D341Med (cell line): ENCODE measurements at places on chromosomes 16 and 17.

DNA sequence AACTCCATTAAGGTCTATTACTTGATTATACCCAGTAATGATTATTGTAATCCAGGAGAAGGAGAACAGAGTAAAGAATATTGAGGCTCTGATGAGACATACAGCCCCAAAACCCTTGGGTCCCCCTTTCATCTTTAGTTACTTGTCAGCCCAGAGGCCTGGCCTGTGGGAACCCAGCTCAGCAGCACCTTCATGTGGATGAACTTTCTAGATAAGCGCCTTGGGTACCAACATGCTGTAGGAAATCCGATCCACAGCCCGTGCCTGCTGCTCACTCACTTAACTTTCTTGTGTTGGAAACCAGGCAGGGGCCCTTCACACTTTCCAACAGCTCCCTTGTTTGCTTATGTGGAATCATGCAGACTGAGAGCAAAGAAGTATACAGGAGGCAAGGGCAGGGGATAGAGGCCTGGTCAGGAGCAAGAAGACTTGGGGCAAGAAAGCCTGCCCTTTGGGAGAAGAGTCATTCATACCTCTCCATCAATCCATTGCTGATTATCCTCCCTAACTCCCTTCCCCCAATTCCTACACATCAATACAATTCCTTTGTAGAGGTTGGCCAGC is 64.0 kb upstream of the SOX9 start:
- no peak for DNase-seq

GRCh38 chr17:31310260-31310659 is 3.6 kb downstream of the EVI2B start:
- DNase-seq: no peak

GRCh38 chr17:10756619-10757018 is 26.8 kb upstream of the TMEM220 start:
- no peak for DNase-seq

DNA sequence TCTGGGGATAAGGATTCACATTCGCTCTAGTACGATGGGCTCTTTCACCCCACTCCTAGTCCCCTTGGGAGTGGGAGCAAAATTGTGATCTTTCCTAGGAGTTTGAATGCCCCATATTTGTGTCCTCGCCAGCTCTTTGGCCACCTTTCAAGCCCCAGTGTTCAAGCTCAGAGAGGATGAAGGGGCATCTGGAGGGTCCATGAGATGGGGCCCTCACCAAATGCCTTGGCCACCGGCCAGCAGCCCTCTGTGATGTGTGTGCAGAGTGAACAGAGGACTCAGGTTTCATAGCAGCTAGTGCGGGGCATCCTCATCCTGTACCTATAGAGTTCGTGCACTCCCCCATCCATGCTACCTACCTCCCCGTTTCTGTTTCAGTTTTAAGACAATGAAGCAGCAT is 140.6 kb downstream of the RAB11FIP4 start:
- no peak for DNase-seq

DNA sequence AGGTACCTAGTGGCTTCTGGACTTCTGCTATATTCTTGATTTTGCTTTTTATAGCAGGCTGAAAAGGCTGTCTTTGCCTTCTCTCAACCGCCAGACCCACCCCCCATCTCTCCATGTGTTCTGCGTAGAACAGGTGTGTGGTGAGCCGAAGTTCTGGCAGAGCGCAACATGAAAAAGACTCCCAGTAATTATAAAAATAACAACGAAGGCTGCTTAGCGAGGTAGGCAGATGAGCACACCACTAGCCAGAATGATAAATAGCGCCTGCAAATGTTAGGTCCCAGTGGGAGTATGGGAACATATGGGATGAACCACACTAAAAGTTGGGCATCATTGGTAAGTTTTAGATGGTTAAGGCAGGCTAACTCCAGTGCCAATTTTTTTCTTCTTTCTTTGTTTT is 14.0 kb upstream of the RBFOX1 start:
- DNase-seq: no peak

DNA sequence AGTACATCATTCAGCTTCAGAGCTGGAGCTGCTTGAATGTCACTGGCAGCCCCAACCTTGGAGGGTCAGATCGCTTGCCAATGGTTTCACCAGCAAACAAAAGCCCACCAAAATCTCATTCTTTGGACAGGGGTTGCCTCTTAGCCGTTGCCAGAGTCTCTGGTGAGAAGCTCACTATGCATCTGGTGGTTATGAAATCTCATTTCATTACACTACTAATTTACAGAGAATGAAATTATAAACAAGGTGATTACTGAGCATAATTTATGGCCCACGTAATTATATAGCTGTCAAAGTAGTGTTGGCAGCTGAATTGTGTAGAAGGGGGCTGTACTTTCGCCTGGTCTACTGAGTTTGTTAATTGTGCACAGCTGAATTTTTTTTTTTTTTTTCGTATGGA is 688.9 kb upstream of the KIF2B start:
- no peak for DNase-seq

- DNase-seq: no peak
Measured at GRCh38 chr17:69231521-69231920, 2.9 kb upstream of the ABCA10 start.

DNA sequence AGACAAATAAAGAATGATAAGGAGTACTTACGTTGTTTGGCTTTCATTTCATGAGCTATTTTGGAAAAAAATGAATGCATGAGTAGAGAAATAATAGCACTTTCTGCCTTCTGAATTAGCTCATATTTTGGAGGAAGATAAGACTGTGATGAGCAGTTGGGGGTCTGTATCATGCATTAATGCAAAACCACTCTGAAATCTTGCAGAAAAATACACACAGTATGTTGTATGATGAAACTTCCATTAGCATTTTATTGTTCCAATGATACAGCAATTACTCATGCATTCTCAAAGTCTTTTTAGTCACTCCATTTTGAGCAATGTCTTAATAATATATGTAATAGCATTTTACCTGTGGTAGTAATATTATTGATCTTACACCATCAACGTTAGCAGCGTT is 571.0 kb downstream of the CDH8 start:
- no peak for DNase-seq

DNA sequence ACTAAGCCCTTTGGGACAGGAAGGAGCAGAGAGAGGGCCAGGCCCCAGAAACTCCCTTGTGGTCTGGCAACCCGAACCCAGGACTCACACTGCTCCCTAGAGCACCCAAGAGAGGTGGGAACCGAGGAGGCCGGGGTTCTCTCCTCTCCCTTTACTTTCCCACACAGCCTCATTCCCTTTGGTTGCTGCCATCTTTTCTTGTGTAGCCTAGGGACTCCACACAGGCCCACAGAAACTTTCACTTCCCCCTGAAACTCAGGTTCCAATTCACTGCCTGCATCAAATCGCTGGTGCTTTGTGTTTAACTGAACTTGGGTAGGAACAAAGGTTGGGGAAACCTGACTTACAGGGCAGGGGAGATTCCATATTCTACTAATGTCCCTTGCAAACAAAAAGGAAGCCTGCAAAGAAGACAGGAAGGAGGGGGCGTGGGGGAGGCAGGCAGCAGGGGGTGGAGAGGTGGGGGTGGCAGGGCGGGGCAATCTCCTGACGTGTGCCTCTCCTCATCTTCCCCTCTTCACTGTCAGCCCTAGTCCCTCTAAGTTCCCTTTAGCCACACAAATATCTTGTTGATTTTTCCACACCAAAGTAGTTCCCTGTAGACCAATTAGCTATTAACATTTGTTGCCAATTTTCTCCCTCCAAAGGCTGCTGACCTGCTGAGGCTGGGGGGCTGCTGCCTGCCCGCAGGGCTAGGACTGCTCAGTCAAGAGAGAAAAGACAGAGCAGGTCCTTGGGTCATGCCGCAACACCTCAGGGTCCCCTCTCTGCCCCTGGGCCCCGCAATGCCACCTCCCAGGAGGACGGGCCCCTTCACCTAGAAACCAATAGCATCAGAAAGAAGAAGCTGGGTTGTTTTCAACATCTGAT is 8.0 kb downstream of the ST3GAL2 start:
- DNase-seq: no peak

DNA sequence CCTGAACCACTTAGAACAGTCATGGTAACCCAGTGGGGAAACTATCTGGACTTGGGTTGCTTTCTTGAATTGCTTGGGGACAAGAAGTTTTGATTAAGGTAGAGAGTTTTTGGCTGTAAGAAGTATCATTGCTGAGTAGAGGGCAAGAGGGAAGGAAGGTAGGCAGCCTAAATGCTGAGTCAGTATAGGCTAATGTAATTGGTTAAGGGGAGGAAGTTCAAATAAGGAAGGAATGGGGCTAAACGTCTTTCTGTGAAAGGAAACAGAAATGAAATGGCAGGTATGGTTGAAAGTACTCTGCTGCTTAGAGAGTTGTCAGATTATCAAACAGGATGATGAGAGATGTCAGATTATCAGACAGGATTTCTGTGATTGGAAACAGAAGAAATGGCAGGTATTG is 20.3 kb downstream of the KPNB1 start:
- DNase-seq: no peak

GRCh38 chr17:18925187-18925586 is 26.8 kb upstream of the SLC5A10 start:
- DNase-seq: no peak

DNA sequence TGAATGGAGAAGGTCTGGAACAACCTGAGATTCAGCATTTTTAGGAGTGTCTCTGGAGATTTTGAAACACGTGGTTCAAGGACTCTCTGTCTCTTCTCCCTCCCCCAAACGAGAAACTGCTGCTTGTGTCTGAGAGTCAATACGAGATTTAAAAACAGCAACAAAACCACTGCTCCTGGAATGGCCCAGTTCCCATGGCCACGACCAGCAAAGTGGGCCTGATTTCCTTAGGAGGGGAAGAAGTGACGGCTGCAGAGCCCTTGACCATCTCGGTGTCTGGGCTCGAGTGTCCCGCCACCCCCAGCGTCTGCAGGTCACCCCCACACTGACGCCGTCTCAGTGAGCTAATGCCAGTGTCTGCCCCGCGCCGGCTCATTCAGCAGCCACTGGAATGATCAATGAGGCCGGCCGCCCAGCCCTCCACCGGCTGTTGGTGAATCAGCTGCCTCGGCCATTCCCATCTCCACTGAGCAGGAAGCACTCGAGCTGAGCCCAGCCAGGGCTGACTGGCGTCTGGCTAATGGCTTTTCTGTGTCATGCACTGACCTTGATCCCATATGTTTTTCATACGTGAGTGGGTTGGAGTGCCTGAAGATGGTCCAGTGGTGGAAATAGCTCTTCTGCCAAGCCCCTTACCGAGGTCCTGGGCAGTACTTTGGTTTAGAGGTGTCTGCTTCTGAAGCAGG is 151.8 kb downstream of the PITPNC1 start:
- no peak for DNase-seq

DNA sequence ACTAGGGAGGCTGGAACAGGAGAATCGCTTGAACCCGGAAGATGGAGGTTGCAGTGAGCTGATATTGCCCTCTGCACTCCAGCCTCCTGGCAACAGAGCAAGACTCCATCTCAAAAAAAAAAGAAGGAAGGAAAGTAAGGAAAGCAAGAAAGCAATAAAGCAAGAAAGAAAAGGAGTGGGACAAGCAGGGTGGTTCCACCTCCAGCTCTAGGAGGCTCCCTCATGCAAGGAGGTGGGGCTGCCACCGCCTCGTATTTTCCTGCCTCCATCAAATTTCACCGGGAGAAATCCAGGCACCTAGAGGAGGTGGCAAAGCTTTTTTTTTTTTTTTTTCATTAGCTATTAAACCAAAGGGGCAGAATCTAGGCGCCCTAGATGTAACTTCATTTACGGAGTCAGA is 1.0 kb downstream of the CYB561 start:
- DNase-seq: no peak

GRCh38 chr17:57563958-57564357 is 181.1 kb downstream of the CCDC182 start:
- DNase-seq: peak; percentile 77
